Right cardiac atrium (tissue), 5 donors: ENCODE measurements at places on chromosomes 3 and 15.
A peak's percentile ranks its signal among the peaks of the same experiment; 100 is the strongest.

DNA sequence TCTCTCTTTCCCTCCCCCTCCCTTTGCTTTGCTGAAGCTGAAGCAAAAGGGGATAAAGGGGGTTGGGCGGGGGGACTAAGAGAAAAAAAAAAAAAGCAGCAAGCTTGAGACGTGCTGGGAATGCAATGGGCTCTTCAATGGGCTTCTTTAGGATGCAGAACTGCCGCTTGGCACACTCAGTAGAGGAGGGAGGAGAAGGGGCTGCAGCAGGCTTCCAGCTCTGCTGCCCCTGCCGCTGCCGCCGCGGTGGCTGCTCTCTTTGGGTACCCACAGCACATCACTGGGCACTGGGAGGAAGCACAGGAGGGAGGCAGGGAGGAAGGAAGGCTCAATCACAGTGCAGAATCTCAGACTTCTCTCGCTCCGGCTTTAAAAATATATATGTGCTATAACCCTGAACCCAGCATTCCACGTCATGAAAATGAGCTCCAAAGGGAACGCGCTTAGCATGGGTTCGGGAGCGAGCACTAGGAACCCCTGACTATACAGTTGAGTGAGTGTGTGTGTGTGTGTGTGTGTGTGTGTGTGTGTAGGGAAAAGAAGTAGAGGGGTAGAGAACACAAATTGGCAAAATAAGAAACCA lies 3.5 kb downstream of the SLITRK3 start:
- no peak for DNase-seq

GRCh38 chr3:32249184-32249782 lies 10.8 kb downstream of the CMTM8 start:
- DNase-seq, result no peak

GRCh38 chr3:65636326-65636725 lies 402.4 kb downstream of the MAGI1 start:
- no peak for DNase-seq

GRCh38 chr15:92394309-92395097 lies 822 bp downstream of the ST8SIA2 start:
- DNase-seq, result no peak

DNA sequence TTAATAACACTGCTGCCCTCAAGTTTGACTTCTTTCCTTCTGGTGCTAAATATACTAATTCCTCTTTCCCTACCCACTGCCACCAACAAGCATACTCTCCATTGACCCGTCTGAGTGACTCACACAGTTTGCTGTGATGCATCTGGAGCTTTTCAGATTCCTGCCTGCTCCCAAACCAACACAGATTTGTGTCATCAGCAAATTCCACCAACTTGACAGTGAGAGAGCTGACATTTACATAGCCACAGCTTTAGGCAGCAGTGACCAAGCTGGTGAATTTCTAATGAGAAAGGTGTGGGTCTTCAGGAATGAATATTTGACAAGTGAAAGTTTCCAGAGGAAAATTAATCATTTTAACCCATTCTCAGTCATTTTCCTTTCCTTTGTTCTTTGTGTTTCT lies 96.5 kb upstream of the PRICKLE2 start:
- DNase-seq, result no peak

- no peak for DNase-seq
These were observed 5.6 kb downstream of the PDCD6IP start for GRCh38 chr3:33803894-33804526.

DNA sequence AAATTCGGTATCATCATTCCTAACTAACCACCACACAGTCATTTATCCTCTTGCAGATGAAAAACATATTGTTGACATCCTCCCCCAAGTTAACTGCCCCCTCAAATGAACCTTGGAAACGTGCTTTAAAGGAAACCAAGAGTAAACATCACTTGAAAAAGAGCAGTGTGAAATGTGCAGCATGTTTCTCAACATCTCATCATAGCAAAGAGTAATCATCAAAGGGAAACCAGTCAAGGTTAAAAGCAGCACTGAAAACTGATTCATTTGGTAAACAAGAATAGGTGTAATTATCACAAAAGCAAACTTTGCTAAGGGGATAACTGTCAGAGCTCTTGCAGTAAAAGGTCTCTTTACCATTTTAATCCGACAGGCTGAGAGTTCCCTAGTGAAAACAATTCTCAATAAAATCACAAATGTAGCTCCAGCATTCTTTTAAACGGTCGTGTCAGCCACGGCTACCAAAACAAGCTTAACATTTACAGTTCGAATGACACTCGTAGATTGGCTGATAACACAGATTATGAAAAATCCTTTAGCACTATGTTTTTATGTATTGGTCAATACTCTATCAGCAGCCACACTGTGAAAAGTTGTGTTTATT lies 461.0 kb downstream of the GBE1 start:
- no peak for DNase-seq

GRCh38 chr15:33438396-33438795 lies 127.6 kb downstream of the RYR3 start:
- no peak for DNase-seq

- DNase-seq, result no peak
These were observed 186.0 kb upstream of the KBTBD8 start for GRCh38 chr3:66812136-66812535.

DNA sequence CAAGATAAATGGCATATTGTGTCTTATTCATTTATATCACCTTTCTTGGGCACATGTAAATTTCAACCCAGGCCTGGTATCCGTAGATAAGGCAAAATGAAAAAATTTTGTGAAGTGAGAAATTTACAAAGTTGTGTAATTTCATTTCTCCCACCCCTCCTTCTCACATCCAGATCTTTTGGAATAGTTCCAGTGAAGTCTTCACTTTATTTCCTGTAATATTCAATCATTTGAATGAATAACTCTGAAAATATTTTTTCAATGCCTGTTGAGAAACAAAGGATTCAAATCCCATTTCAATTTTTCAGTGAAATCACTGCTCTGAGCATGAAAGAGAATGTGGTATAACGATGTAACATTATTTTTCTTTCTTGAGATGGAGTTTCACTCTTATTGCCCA lies 53.4 kb downstream of the BTLA start:
- no peak for DNase-seq

- no peak for DNase-seq
These were observed 435.0 kb downstream of the MECOM start for GRCh38 chr3:169228522-169228921.

DNA sequence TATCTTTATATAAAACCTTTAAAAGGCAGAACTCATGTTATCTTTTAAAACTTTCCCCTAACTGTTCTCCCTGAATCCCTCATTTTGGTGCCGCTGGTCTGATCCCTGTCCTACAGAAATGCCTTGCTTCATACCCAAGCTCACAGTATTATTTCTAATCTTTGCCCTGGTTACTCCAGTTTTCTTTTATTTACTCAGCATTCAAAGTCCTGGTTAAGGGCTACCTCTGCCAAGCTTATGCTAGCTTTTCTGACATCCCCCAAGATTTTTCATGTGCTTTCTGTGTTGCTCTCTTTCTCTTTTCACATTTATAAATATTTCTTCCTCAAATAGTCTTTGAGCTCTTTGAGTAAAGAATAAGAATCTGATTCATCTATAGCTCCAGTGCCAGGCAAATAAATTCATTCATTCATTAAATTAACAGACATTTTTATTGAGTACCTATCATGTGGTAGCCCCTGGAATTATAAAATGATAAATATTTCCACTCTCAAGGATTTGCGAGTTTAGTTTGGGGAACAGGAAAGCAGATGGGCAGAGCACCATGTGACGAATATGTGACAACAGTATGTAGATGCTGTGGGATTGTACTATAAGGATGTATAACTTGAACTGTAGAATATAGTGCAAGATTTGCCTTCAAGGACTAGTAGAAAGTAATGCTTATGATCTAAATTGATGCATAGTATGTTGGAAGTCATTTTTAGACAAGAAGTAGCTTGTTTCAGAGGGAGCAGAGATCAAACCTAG lies 247.5 kb downstream of the LPP start:
- no peak for DNase-seq

DNA sequence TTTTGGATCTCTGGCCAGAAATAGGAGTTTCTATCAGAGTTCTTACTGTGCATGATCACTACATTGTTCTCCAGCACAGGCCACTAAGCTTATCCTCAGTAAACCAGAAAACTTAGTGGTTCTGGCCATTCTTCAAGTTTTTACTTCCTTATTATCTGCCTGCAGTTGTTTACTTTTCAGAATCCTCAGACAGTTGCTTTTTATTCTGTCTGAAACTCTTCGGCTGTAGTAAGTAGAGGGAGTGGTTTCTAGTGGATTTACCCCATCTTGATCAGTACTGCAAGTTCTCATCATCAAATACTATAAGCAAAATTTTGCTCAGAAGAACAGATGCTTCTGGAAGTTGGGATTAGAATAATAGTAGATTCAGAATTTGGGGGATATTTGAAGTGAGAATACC lies 193.0 kb upstream of the RARB start:
- no peak for DNase-seq

DNA sequence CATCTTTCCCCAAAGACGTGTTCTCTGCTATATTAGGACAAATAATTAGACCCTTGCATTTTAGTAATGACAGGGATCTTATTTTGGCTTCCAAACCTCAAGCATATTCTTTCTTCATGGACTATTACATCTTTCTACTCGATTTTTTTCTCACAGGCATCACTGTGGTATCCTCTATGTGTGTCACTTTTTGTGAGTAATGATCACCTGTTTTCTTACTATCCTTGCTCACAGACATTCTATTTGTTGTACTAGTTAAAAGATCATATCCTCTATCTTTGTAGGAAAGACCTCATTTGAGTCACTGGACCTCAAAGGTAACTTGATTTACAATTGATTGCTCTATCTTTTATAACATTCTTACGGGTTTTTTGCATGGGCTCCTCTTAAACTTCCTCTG lies 6.8 kb downstream of the C3orf80 start:
- no peak for DNase-seq

DNA sequence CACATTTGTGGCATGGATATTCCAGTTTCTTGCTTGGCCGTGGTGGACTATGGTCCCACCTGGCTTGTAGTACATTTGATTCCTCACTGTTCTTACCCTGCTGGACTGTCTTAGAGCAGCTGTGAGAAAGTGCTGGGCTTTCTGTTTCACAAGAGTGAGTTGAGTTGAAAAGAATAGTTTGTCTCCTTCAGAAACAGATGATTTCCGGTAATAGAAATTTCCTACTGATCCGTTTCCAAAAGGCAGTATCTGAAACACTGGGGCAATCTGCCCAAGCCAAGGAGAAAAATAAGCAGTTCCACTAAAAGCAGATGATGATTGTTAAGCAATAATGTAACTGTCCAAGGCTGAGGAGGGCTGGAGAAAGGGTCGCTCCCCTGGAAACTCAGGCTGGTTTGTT lies 96.0 kb downstream of the SUCLG2 start:
- no peak for DNase-seq

DNA sequence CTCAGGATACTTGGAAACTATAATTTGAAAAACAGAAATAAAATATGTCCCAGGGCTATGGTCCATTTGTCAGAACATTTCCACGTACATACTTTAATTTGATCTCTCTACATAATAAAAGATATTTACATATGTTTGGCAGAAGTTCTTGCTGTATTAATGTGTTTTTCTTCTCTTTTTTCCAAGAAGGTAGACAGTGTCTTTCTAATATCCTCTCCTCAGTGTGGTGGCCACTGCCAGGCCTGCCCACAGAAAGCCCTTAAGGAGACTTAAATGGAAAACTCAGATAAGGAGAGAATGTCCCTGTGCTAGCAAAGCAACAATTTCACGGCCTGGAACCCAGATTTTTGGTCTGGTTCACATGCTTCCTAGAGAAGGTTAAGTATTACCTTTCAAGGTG lies 76.5 kb upstream of the ARHGEF26 start:
- no peak for DNase-seq

GRCh38 chr3:78255403-78255802 lies 1215.5 kb downstream of the ROBO2 start:
- no peak for DNase-seq

DNA sequence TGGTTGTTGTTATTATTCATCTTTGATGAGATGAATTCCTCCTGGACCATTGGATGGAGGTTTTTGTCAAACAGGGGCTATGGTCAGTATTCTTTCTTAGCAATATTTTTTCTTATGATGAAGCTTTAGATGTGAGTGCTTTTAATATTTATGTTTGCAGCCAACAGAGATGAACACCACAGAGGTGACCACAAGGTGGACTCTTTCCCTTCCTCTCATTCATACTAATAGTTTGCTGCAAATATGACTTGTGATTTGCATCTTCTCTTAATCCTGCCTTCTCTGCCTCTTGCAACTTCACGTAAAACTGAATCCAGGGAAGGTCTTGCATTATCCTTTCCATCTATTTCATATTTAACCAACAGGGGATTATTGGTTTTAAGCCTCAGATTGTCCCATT lies 473.1 kb upstream of the UBE2E2 start:
- no peak for DNase-seq

- DNase-seq, result peak; percentile 44
These were observed 8.3 kb downstream of the POMGNT2 start for GRCh38 chr3:43097400-43098080.
